Amygdala (tissue), 56 donors: ENCODE measurements at places on chromosomes 2 and 18.

- no peak for DNase-seq
Observed at GRCh38 chr2:159926695-159927094, 128.7 kb upstream of the CD302 start.

DNA sequence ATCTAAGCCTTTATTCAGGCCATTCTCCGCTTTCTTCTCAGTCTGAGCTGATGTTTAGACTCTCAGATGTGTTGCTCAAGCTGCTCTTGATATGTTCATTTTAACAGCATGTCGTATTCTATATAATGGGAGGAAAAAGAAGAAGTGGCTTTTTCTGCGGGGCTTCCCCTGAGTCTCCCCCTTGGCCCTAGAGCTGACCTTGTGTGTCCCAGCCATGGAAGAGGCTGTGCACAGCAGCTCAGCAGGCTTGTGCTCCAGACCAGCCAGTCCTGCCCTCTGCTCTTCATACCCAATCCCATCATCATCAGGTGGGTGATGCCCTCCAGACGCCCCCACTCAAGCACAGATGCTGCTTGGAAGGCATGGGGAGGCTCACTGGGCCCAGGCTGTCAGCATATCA, 155.1 kb upstream of the CELF4 start:
- DNase-seq: no peak

- no peak for DNase-seq
Observed at GRCh38 chr2:11564816-11565567, 31.1 kb downstream of the GREB1 start.

DNA sequence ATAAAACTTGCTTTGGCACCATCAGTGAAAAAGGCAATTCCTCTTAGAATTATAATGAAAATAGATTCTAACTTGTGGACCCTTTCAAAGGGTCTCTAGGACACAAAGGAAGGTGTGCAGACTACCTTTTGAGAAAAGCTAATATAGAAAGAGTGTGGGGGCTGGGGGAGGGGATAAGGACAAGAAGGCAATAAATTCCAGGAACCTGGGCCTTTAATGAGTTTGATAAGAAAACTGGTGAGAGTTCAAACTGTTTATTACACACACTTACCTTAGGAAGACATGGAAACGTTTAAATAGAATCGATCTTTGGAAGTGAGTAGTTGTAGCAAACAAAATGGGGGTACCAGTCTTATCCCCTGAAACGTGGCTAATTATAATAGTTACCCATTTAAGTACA, 39.6 kb upstream of the PGAP1 start:
- no peak for DNase-seq

DNA sequence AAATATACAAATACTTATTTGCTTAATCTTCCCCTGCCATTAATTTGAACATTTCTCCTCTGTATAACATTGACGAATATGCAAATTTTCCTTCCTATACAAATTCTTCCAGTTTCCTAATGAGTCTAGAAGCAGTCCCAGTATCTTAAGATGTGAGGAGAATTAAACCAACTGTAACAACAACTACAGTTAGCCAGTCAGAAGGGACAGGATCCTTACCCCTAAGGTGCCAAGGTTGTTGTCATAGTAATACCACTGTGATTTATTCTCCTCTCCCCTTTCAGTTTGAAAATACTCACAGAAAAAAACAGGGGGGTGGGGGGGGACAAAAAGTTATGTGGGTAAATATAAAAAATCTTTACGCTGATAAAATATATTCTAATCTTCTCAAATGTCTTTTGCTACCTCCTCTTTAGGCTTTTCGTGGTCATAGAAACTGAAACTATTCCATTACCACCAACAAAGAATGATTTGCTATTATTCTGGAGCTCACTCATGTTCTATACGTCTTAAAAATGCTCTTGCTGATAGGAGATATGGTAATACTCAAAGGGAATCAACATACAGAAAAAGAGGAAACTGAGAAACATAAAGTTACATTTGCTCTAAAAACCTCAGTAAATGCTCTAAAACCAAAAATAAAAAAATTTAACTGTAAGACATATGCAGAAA, 107.6 kb downstream of the MEMO1 start:
- no peak for DNase-seq

GRCh38 chr18:31680433-31680811, 4.0 kb downstream of the B4GALT6 start:
- no peak for DNase-seq

GRCh38 chr2:23803965-23804542, 122.9 kb downstream of the ATAD2B start:
- no peak for DNase-seq

DNA sequence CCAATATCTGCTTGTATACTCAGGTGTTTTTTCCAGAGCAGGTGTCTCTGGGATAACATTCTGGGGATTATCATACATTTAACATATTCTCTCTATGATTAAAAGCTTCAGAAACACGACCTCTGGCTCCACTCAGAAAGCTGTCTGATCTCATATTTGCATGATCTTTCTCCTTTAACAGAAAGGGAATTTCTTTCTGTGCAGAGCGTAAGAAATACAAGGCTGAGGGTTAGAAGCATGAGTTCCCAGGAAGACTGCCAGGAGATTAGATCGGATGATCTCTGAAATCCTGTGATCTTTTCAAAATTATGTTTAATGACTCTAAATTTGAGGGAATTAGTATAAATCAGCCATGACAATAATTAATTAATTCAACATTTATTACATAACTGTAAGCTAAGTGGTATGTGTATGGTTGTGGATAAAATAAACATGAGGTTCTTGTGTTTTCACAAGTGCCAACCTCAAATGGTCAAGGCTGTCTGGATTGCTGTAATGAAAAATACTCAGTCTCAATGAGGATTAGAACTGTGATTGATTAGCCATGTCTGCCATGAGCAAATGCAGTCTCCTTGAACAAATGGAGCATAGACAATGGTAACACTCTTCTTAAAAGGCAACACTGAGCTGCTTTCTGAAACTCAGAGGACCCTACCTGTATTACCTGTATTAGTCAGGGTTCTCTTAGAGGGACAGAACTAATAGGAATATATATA, 304.9 kb downstream of the STK39 start:
- no peak for DNase-seq

GRCh38 chr2:225573603-225574002, 174.1 kb downstream of the NYAP2 start:
- no peak for DNase-seq

- no peak for DNase-seq
Observed at GRCh38 chr2:149039213-149039724, 770 bp downstream of the LYPD6B start.

DNA sequence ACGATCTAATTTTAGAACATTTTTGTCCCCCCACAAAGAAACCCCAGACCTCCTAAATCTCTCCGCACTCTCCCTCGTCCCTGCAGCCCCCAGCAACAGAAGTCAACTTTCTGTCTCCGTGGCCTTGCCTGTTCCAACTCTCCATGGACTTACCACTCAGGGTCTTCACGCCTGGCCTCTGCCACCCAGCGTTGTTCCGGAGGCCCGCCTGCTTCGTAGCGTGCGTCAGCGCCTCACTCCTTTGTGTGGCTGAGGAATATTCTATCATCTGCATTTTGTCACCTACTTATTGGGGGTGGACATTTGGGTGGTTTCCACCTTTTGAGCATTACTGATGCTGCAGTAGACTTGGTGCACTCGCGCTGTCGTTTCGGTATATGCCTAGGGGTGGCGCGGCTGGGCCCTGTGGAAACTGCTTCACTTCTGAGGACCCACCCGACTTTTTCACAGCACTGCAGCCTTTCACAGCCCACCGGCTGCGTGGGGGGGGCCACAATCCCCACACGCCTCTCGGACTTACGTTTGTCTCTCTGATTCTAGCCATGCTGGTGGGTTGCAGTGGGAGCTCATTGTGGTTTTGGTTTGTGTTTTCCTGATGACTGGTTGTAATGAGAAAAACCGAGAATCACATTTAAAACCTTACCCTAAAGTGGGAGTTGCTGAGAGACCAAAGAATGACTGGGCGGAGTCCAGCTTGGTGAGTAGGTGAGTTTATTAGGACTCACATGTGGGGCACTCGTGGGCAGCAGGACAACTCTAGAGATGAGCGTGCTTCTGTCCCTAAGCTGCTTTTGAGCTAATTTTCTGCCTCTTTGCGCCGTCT, 1.4 kb upstream of the HSBP1L1 start:
- DNase-seq: no peak

GRCh38 chr2:104433657-104434056, 420.3 kb upstream of the POU3F3 start:
- DNase-seq: no peak

DNA sequence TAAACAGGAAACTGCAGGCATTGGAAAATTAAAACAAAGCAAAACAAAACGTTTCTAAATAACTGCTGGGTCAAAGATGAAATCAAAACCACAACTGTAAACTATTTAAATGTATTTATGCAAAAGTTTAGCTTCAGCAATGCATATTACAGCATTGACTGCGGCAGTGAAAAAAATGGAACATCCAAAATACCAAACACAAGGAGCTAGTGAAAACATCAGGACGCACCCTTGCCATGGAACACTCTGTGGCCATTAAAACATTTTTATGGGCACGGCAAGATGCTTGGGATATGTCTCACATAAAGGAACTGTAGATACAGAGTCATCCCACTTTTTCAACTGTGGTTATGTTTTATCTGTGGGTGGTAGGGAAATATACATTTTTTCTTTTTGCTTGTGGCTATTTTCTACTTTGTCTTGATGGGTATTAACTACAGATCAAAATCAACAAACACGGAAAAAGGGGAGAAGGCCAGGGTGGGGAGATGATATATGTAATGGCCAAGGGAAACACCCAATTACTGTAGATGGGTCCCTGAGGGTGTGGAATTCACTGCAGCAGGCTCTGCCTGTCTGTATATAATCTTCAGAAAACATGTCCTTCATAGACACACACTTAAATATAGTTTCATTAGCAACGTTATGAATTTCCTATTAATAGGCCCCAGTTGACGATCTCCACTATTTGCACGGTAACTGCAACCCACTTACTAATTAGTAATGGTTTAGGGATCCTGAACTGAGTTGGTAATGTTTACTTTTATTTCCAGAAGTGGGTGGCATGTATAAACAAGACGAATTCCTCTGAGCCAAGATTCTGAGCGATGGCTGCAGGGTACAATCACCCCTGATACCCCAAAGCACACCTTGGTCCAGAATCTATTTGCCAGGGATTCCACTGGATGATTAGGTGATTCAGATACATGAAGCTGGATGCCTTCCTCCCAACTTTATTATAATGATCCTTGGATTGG, 110.5 kb downstream of the ACKR3 start:
- DNase-seq: no peak

GRCh38 chr18:68922392-68922791, 124.5 kb downstream of the CCDC102B start:
- DNase-seq: no peak

- DNase-seq: no peak
Observed at GRCh38 chr2:187956906-187957534, 334.7 kb upstream of the GULP1 start.

DNA sequence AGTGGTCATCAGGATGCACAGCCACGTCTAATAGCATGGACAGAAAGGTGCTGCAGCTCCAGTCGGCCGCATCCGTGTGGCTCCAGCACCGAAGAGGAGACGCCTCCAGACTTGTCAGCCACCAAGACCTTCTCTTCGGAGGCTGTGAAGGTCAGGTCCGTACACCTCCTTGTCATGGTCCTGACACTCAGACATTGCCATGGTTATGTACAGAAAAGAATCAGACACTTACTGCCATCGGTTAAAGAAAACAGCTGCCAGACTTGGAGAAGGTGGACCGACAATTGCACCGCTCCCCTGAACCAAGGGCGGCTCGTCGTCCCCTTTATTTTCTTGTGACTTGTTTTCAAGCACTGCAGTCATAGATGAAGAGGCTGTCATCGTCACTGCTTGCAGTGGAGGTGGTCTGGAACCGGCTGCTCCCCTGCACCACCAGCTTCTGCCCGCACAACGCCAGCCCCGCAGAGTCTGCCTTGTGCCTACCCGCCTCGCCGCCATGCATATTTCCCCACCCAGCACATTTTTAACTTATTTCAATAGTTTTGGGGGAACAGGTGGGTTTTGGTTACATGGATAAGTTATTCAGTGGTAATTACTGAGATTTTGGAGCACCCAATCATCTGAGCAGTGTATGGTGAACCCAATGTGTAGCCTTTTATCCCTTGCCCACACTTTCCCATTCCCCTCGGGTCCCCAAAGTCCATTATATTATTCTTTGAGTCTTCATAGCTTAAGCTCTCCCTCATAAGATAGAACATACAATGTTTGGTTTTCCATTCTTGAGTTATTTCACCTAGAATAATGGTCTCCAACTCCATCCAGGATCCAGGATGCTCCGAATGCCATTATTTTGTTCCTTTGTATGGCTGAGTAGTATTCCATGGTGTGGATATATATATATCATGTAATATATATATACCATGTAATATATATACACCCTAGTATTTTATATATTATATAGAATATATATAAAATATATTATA, 18.1 kb downstream of the FBXO48 start:
- DNase-seq: no peak

DNA sequence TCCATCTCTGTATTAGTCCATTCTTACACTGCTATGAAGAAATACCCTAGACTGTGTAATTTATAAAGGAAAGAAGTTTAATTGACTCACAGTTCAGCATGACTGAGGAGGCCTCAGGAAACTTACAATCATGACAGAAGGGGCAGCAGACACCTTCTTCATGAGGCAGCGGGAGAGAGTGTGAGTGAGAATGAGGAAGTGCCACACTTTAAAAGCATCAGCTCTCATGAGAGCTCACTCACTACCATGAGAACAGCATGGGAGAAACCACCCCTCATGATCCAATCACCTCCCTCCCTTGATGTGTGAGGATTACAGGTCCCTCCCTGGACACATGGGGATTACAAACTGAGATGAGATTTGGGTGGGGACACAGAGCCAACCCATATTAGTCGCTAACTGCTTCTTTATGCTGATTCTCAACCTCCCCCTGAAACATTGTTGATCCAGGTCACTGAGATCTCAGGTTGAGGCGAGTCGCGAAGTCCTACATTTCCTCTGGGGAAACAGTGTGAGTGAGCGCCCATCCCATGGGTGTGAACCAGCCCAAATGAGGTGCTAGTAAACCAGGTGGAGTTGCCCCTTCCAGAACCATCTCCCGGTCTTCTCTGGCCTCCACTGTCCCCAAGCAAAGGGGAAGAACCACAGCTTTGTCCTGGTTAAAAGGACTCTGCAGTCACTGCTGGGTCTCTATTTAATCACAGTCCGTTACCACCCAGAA, 123.8 kb downstream of the CAPN13 start:
- no peak for DNase-seq

DNA sequence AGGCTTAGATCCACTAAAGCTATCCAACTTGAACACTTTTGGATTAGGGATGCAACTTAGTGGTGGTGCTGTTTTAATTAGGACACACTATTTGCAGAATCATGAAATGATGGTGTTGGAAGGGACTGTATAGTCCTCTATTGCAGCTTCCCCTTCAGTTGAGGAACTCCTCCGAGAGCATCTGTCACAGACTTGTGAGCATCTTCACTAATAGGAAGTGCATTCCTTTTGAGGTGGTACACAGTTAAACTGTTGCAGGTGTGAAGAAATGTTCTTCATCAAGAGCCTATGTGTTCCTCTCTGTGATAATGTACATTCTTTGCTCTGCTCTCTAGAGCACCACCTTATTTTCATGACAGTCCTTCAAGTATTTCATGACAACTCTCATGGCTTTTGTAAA, 197.4 kb downstream of the CAMKMT start:
- DNase-seq: no peak
